ENCODE measurements at places on chromosomes 3 and 15. TPM values are rescaled to one million over a fixed set of nuclear protein-coding genes. Genes with fewer than 3 reads are reported as not detected.

DNA sequence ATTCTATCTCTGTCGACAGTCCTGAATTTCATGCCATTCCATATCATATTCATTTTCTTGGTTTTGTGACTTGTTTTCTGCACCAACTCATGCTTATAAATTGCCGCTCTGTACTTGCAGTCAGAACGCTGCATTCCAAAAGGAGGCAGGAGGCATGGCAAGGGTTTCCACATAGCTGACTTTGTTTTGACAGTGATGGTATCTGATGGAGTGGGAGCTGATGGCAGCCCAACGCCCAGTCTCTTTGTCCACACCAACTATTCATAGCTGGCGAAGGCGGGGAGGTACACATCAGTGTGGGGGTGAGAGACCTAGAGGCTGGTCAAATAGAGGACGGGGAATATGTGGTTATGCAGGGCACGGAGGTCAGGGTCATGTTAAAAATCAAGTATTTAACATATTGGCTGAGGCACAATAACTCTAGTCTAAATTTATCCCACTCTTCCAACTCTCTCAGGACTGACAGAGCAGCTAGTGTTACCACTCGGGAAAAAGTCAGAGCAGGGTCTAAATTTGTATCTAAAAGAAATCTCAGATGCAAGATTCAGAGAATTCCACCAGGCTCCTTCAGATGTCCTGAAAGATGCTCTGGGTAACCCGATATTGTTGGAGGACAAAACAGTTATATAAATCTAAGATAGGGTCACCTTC is 67.8 kb upstream of the ATP13A3 start:
- no peak for DNase-seq

- DNase-seq = no peak
Observed at GRCh38 chr3:17931131-17931530, 188.7 kb upstream of the TBC1D5 start.

Gene ALG1L2
- total RNA-seq = 0.90 TPM

Gene TPRG1
- total RNA-seq = 0.86 TPM

Gene SAMMSON
- total RNA-seq = not detected

- DNase-seq = no peak
Observed at GRCh38 chr3:167882057-167882667, 146.6 kb downstream of the SERPINI1 start.

Gene FSIP1
- 1.0 TPM for total RNA-seq

Gene DNAJC13
- 34.3 TPM for total RNA-seq

- DNase-seq = no peak
Observed at GRCh38 chr3:157999246-157999645, 107.0 kb downstream of the SHOX2 start.

Gene EPB42
- total RNA-seq = not detected

Gene VGLL3
- not detected for total RNA-seq

- no peak for DNase-seq
Observed at GRCh38 chr15:89244574-89244903, 760 bp downstream of the FANCI start.

GRCh38 chr3:102745881-102746280 is 311.1 kb downstream of the ZPLD1 start:
- DNase-seq = no peak

Gene IGDCC3
- not detected for total RNA-seq

- no peak for DNase-seq
Observed at GRCh38 chr3:42045708-42046243, 45.4 kb upstream of the TRAK1 start.

DNA sequence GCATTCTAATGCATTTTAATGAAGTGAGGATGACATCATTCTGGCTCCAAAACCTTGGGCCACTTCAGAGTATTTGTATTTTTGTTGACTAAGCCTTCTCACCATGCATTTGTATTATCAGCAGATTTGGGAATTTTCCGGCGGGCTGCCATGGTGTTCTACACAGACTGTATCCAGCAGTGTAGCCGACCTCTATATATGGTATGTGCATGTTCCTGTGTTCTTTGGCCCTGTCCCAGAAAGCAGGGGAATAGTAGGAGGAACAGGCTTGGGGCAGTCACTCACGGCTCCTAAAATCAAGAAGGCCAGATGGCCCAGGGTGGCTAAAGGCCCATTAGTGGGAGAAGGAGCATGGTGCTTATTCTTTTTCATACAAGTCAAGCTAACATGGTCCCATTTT is 80.5 kb downstream of the USF3 start:
- DNase-seq = no peak

Gene PLIN1
- total RNA-seq = not detected

GRCh38 chr15:51266656-51267050 is 71.7 kb downstream of the CYP19A1 start:
- no peak for DNase-seq

DNA sequence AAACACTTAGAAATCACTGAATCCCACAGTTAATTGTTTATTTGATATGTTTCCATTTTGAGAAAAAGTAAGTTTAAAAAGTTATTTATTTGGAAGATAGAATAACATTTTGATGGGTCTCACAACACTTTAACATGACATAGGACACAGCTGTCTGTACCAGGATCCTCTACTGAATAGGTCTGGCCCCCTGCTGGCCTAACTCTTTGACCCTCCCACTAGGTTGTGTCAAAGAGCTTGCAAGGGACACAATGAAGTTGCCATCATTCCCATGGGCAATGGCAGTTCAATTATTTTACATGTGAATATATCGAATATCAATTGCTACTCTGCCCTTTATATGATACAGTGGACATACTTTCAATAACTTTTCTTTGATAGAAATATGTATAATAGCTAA is 138.9 kb downstream of the EPHA3 start:
- DNase-seq = no peak

DNA sequence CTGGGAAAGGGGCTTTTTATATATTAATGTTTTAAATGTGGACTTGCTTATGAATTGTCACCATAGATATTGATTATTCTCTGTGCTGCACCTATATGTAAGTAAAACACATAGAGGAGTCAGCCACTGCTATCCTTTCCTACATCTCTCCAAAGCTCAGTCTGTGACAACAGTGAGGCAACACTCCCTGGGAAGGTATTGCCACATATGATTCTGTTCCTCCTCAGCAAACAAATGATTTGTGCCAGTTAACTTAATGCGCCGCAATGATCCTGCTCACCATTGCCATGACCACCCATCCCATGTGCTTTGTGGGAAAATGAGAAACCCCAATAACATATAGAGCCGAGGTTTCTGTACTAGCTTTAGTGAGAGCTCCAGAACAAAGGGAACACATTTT is 75.1 kb upstream of the FBN1 start:
- DNase-seq = no peak

DNA sequence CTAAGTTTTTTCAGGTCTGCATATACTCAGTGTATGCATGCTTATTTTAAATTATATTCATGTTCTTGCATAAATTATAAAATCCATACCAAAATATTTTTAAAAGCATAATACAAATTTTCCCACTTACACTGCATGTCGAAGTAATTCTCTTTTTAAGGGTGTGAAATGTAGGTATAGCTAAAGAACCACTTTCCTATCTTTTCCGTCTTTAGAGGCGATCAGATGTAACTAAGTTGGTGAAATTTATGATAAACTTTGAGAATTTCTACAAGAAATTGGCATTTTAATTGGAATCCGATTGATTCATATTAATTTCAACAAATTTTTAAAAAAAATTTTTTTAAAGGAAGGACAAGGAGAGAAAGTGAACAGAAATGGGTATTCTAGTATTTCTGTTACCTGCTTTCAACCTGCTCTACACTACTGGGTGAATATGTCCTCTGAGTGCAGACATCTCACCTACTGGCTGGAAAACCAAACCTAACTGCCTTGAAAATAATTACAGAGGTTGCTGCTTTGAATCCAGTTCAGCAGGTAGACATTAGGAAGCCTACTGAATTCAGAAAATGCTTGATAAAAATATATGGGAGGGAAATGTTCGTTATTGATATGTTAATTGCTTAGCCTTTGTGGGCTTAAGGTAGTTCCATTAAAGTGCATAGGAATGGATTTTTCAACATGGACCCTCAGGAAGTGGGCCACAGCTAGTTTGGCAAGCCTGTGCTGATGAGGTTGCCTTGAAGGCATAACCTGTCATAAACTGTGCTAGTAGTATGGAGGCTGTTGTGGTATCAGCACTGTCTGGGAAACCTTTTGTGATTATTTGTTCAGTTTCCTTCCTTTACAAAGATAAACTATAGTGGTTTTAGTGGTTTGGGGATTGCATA is 5.1 kb downstream of the TRIM71 start:
- DNase-seq = no peak

DNA sequence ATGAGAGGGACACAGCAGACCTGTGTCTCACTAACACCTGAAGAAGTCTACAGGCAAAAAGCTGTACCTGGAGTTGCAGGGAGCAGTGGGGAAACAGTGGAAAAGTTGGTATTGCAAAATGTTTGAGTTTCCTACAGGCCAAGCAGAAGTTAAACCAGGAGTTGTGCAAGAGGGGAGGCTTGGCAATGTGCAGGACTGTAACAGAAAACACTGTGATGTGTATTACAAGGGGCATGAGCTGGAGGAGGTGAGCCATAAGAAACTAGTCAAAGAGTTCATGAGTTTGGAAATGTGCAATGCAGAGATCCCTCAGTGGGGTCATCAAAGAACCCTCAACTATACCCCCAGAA is 47.1 kb upstream of the SERPINI2 start:
- DNase-seq = no peak

Gene ADIPOQ
- not detected for total RNA-seq

GRCh38 chr3:193885832-193886231 is 250.1 kb upstream of the HES1 start:
- DNase-seq = no peak

Gene ISLR2
- total RNA-seq = not detected

- no peak for DNase-seq
Observed at GRCh38 chr3:131540143-131540542, 37.4 kb upstream of the MRPL3 start.
